ENCODE measurements at places on chromosomes 12 and 14.

DNA sequence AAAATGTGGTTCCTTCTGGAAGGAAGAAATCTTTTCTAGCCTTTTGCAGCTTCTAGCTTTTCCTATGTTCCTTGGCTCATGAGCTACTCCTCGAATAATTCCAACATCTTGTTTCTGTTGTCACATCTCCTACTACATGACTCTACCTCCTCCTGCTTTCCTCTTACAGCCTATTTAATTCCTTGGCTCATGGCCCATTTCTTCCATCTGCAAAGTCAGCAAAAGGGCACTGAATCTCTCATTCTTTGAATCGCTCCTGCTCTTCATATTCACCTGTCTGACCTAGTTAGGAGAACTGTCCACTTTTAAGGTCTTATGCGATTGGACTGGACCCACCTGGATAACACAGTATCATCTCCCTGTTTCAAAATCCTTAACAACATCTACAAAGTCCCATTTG, 15.8 kb downstream of the PRKD1 start:
- no peak for DNase-seq

- peak; percentile 47 for DNase-seq
Measured at GRCh38 chr12:67649261-67649569, 670 bp downstream of the DYRK2 start.

DNA sequence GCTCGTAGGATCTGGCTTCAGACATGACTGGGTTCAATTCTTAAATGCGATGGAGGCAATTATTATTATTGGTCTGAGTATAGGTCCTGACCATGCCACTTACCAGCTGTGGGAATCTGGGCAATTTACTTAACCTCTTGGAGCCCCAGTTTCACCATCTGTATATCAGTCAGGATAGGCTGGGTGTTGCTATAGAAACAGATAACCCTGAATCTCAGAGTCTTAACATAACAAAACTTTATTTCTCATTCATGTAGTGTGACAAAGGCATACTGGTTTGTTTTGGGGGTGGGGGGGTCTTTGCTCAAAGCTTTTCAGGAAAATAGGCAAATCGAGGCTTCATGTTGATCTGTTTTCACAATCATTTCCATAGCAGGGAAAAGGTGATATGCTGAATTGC, 199.6 kb upstream of the SRRM4 start:
- no peak for DNase-seq

GRCh38 chr12:80269803-80270552, 170.6 kb downstream of the OTOGL start:
- peak; percentile 2 for DNase-seq

DNA sequence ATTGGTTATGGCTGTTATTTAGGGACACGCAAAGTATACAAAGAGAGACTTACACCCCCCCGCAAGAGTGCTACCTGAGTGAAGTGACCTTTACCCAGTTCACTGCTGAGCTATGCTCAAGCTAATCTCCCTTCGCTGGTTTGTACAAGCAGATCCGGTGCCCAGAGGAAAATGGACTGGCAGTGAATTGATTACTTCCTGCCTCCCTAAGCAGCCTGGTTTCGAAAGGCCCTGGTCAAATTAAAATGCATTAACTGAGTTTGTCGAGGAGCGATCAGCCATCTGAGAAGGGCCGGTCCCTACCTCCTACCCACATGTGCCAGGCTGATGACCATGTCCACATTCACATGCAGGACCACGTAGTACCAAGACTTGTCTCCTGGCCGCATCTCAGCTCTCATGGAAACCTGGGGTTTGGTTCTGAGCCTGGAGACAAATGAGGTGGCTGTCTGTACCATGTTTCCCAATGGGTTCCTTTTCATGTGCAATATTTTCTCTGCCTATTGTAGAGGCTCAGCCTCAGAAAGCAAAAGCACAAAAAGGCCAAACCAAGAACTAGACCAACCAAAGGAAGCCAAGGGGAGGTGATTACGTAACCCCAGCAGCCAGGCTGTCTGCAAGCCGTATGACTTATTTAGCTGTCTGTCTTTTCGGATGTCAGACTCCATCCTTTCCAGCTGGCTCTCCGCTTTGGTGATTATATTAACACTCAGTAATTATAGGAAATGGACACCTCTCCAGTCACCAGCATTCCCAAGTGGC, 284.7 kb upstream of the PWP1 start:
- DNase-seq: no peak

- no peak for DNase-seq
Measured at GRCh38 chr14:73243748-73244147, 6.4 kb downstream of the PAPLN start.

- DNase-seq: no peak
Measured at GRCh38 chr12:93673084-93673483, 4.1 kb upstream of the CRADD start.

DNA sequence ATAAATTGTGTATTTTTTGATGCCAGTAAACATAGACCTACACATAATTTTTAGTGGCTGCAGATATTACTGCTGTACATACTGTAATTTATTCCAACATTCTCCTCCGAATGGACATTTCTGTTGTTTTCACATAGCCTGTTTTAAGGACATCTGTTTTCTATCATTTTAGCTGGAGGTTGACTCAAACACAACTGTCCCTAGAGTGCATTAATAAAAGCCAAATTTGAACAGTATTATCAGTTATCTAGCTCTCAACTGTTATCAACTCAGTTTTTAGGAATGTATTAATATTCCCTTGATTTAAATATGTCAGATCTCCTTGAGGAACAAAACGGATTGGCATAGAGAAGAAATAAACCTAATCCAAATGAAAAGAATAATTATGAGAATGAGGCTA, 17.2 kb upstream of the PIWIL1 start:
- DNase-seq: no peak

DNA sequence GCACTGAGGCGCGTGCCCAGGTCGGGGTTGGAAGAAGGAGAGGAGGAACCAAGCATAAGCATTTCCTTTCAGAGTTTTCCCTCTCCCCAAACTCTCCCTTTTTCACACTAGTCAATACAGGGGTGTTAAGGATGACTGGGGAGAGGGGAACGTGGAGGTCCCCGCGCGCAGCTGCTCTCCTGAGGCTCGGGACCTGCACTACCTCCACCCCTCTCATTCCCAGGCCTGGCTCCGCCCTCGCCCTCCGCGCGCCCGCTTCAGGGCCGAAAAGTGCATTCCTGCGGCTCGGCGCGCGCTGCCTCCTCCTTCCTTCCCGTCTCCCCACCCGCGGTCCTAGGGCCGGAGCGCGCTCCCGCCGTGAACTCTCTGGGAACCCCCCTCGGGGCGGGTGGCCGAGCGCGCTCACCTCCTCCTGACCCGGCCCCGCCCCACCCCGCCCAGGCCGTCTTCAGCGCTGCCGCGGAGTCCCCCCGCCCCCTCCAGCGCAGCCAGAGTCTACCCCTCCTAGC, 11.3 kb downstream of the RARG start:
- peak; percentile 91 for DNase-seq

GRCh38 chr12:127263621-127264020, 1003.3 kb upstream of the TMEM132C start:
- no peak for DNase-seq

DNA sequence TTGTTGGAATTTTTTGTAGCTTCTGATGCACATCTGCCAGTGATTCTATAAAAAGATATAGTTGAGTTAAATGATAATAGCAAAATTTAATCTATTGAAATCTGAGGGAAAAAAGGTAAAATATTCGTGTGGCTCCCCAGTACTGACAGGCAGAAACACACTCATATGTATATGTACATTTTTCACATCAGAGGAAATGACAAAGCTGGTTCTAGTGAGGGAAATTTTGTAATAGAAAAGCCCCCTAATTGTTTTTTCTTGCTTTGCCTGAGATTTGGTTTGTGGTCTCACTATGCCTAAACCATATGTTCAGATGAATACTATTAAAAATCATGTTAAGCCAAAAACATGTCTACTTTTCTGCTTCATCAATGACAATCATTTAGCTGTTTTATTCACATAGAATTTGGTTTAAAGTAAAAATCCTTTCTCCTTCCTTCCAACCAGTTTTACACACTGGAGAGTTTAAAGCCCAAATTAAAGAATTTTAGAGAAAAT, 203.5 kb downstream of the ANO6 start:
- DNase-seq: no peak

DNA sequence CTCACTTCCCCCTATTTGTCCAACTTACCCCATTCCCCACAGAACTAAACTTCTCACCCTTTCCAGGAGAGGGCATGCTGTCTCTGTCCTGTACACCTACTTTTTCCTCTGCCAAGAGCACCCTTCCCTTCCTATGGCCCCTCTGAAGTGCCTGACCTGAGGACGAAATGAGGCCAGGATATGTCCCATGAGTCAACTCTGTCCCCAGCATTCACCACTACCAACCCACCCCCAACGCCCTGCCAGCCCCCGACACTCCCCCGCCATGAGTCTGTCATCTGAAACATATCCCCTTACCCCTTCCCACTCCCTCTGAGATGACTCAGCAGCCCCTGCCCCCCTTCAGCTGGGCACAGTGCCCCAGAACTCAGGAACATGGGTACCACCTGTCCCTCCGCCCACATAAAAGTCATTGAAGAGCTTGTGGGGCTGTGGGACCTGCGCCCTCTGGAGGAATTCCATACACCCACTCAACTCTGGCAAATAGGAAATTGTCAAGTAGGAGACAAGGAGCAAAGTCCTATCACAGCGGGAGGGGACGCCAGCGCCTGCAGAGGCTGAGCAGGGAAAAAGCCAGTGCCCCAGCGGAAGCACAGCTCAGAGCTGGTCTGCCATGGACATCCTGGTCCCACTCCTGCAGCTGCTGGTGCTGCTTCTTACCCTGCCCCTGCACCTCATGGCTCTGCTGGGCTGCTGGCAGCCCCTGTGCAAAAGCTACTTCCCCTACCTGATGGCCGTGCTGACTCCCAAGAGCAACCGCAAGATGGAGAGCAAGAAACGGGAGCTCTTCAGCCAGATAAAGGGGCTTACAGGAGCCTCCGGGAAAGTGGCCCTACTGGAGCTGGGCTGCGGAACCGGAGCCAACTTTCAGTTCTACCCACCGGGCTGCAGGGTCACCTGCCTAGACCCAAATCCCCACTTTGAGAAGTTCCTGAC, 26.3 kb downstream of the ITGA7 start:
- DNase-seq: no peak

DNA sequence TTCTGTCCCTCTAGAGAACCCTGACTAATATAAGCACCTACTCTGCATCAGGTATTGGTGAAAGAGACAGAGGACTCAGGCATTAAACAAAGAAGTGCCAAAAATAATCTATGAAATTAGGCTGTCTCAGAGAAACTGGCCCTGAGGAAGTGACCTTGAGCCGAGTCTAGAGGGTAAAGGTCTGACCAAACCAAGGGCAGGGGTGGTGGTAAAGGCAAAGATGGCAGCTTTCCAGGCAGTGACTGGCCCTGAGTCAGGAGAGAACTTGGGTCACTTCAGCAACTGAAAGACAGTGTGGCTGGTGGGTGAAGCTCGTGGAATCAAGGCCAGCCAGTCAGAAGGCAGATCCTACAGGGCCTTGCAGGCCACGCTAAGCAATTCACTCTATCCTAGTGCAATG, 30.6 kb downstream of the CDKL1 start:
- no peak for DNase-seq

DNA sequence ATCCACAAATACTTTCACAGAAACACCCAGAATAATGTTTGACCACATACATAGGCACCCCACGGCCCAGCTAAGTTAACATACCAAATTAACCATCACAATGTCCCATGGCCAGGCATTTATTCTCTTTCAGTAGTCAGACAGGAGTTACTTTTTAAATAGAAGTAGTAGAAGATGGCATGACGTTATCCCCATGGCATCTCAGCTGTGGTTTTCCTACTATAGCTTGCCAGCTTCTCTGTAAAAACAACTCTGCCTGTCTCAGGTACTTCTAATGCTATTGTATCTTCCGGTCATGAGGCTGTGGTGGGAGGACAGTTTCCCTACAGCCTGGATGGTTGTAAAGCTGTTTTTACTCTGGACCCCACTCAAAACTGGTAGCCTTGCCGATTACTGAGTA, 19.3 kb downstream of the CTSG start:
- no peak for DNase-seq

DNA sequence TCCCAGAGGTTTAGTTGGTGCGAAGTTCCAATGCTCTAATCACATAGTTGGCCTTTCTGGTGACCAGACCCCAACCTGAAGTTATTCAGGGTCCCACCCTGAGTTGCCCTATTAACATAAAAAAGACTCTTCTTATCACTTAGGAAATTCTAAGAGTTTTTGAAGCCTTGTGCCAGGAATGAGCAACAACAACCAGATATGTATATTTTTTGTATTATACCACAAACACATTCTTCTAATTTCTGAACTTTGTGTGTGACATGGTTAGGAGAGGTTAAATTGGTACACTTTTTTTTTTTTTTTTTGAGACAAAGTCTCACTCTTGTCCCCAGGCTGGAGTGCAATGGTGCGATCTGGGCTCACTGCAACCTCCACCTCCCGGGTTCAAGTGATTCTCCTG, 320.4 kb upstream of the PDE3A start:
- DNase-seq: no peak

GRCh38 chr14:71523630-71524319, 408.5 kb upstream of the RGS6 start:
- no peak for DNase-seq

DNA sequence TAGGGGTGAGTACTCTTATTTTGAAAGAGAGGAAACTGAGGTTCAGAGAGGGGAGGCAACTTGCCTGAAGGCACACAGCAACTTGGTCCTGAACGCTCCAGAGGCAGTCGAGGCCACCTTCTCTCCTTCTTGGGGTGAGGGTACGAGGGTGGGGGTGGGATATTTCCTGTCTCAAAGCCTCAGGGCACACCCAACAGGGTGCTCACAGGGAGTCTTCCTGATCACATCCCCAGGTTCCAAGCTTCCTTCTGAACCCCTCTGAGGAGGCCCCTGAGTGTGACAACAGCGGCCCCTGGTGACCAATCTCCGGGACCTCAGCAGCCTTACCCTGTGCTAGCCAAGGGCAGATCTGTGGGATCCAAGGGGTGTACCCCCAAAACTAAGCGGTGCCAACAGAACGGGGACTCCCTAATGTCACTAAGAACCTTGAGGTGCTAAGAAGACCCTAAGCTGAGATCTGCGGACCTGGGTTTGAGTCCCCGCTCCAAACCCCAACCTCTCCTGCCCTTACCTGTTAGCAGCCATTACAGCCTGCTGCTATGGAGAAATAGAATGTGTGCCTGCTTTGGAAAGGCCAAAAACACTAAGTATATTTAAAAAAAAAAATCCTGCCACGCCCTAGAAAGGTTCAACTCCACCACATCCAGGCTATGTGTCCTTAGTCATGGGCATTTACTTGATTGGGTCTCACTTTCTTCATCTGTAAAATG, 57.9 kb downstream of the TRPV4 start:
- peak; percentile 73 for DNase-seq

GRCh38 chr12:15868186-15868585, 14.0 kb upstream of the STRAP start:
- no peak for DNase-seq

GRCh38 chr12:124277394-124278241, 17.3 kb upstream of the RFLNA start:
- DNase-seq: no peak

Measured in germinal center (tissue), 1 donor.